Activated CD4-positive, alpha-beta T cell treated with anti-CD3 and anti-CD28 coated beads for 36 hours (primary cell): ENCODE measurements at places on chromosomes 6 and 20.

- no peak for DNase-seq
These were observed 121.8 kb downstream of the COL9A1 start for GRCh38 chr6:70180901-70181599.

- no peak for DNase-seq
These were observed 775 bp downstream of the PFDN4 start for GRCh38 chr20:54208548-54209176.

- no peak for DNase-seq
These were observed 17.6 kb upstream of the SRSF3 start for GRCh38 chr6:36576578-36576977.

- no peak for DNase-seq
These were observed 20.3 kb downstream of the TBPL1 start for GRCh38 chr6:133973109-133973971.

DNA sequence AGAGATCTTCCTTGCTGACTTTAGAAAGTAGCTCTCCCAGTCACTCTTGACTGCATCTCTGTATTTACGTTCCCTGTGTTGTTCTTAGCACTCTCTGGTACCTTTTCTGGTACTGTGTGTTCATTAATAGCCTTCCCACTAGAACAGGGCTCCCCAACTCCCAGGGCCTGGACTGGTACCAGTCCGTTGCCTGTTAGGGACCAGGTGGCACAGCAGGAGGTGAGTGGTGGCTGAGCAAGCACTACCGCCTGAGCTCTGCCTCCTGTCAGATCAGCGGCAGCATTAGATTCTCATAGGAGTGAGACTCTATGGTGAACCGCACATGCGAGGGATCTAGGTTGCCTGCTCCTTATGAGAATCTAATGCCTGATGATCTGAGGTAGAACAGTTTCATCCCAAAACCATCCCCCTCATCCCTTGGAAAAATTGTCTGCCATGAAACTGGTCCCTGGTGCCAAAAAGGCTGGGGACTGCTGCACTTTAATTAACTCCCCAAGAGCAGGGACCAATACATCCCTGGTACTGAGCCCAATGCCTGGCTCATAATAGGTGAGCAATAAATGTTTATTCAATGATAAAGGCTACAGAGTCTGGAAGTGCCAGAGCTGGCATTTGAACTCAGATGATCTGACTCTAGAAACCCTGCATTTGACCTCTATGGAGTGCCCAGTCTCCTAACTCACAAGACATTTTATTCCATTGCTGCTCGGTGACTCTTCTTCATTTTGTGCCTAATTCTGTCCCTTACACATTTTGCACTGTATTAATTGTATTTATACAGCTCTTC is 11.0 kb downstream of the UTRN start:
- DNase-seq = no peak

GRCh38 chr6:52360028-52360427 is 1.9 kb upstream of the PAQR8 start:
- no peak for DNase-seq

GRCh38 chr6:44489910-44490604 is 102.6 kb downstream of the CDC5L start:
- DNase-seq = no peak

DNA sequence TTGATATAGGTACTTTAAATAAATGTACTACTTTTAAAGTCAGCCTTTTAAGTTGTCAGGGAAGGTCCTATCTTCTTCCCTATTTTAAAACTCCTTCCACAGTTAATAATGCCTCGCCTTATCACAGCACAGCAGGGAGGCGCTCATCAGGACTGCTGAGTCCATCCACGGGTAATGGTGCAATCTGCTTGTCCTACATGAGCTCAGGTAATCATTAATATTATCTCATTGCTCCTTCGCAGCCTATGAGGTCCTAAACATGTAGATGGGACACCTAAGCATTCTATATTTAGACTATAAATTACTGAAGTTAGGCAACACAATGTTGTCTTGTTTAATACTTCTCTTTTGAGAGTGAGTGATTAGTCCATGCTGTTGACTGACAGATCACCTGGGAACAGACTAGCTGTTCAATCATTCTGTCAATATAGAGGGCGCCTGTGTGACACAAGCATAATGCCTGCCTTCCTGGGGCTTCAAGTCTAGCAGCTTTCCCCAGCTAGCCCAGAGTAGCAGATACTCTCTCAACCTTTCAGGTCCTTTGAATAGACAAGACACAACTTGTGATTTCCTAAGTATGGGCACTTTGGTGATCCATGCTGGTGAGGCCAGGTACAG is 91.0 kb downstream of the FYN start:
- DNase-seq = no peak

DNA sequence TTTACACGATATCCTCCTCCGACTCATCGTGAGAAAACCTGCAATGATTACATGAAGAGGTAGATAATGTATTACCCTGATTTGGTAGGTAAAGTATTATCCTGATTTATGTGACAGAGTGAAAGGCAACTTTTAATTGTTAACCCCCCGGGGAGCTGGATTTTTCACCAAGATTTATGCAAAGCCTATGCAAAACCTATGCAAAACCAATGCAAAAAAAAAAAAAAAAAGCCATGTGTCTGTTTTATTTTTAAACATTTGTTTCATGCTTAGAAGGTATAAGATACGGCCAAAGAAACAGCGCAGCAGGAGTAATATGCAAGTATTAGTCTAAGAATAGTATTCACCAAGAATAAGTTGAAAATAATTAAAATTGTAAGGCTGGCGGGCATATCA is 109.9 kb downstream of the IPCEF1 start:
- DNase-seq = no peak

DNA sequence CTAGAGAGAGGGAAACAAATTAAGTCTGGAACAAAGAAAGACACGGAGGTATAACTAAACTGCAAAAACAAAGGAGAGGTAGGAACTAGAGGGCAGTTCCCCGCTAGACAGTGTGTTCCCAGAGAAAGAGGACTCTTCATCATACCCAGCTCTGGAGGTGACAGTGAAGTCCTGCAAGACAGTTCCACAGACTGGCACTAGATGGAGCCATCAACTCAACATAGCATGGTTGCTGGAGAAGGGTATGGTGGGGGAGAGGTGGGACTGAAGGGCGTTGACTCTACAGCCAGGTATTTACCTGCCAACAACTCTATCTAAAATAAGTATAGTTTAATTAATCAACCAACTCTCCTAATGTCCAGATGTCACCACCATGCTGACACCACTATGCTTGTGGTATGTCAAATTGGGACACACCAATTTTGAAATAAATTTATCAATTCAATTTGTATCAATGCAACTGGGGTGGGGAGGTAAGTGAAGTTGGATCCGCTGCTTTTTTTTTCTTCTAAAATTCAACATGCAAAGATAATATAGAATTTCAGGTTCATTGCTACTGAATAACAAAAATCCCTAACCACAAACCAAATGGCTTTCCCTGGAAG is 9.7 kb downstream of the BACH2 start:
- peak; percentile 86 for DNase-seq

DNA sequence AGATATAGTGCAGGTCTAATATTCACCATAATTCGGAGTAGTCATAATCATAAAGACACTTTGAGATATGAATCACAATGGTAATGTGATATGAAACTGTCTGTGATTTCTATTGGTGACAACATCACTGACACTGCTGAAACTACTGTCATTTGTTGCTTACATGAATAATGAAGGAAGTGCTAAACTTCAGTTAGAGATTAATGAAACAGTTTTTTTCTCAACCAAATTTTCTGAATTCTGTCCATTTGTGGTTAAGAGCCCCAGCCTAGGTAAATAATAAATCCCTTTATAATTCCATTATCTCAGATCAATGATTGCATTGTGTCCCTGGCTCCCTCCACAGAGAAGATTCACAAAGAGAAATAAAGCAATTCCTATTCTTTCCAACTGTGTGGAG is 122.6 kb downstream of the HIVEP2 start:
- no peak for DNase-seq
